Activated naive CD4-positive, alpha-beta T cell treated with anti-CD3 and anti-CD28 coated beads, Interleukin-2, amount 10 ng/mL, durations not matched to agents 7 days and 5 days (primary cell): ENCODE measurements at places on chromosomes 12 and 14.

DNA sequence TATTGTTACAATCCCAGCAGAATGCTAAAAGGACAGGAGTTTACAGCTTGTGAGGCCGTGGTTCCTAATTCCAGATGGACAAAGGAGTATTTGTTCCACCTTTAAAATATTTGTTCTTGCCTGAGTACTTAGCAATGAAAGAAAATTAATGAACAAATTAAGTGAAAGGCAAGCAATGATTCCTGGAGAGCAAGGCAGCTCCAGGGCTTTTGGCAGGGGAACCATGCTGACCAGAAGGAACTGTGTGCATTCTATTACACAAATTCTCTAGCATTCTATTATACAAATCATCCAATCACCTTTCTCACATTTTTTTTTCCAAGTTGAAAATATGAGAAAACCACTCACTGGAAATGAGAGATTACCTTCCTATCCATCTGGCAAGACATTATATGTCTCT, 1.8 kb upstream of the BMAL2 start:
- DNase-seq, result no peak

DNA sequence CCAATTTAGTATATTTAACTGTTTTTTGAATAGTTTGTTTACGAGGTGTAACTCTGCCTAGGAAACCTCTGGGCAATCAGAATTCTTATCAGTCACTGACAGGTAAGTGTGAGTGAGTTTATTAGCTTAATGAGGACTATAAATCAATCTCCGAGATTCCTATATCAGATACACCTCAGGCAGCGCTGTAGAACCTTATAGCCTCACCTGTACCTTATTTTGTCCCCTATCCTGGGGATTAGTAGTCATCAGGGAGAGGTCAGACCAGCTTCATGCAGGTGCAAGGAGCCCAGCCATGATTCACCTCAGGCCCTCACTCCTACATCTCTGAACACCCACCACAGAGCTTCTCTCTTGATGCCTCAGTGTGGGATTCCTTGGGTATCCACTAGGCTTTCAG, 256.0 kb downstream of the KTN1 start:
- DNase-seq, result no peak

GRCh38 chr12:119229837-119230236, 51.1 kb downstream of the HSPB8 start:
- DNase-seq, result no peak

- DNase-seq, result no peak
Observed at GRCh38 chr12:111010061-111010460, 89.7 kb upstream of the MYL2 start.

GRCh38 chr14:88929656-88930436, 105.4 kb downstream of the TTC8 start:
- no peak for DNase-seq

- no peak for DNase-seq
Observed at GRCh38 chr14:95831468-95831867, 45.2 kb upstream of the TUNAR start.
